ENCODE measurements at places on chromosomes 5 and 9.

DNA sequence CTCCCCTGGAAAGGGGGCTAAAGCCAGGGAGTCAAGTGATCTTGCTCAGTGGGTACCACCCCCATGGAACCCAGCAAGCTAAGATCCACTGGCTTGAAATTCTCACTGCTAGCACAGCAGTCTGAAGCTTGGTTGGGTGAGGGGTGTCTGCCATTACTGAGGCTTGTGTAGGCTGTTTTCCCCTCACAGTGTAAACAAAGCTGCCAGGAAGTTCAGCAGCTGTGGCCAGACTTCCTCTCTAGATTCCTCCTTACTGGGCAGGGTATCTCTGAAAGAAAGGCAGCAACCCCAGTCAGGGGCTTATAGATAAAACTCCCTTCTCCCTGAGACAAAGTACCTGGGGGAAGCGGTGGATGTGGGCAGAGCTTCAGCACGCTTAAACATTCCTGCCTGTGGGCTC is 17.1 kb upstream of the EPB41L4A start:
- DNase-seq: no peak

DNA sequence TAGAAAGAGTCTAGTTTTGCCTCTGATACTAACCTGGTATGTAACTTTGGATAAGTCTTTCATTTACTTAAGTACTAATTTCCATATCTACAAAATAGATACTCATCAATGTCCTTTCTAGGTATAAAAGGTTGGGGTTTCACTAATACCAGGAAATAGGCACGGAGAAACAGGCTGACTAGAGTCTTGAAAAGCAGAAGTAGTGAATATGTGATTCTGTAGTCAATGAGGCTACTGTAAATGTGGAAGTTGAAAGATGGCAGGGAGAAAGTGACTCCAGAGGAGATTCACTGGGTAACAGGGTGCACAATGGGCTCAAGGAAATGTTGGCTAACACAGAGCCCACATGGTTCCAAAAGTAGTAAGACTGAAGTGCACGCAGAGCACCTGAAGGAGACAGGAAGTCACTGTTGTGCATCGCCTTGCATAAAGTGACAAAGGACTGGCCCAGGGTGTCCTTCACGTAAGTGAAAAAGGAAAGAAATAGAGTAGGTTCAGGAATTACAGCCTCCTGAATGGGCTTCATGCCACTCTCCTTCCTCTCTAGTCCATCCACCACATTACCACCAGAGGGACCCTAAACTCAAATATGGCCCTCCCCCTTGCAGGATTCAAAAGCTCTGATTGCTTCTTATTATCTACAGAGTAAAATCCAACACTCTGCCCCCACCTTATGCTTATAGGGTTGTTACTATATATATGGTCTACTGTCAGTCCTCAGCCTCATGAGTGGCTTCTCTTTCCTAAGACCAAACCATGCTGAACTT is 288.0 kb upstream of the SMARCA2 start:
- DNase-seq: peak; percentile 7

DNA sequence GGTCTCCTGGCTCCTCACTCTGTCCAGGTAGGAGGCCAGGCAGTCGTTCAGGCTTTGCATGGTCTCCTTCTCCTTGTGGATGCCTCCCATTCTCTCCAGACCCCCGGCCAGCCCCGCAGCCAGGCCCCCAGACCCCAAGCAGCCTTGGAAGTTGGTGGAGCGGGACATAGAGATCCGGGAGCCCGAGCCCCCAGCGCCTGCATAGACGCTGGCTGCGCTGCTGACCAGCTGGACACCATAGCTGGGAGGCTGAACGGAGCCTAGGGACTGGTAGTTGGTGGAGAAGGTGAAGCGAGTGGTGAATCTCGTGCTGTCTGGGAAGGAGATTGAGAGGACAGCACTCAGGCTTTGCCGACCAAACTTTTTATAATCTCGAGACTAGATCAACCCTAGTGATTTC is 35.9 kb downstream of the FOXI1 start:
- DNase-seq: no peak

DNA sequence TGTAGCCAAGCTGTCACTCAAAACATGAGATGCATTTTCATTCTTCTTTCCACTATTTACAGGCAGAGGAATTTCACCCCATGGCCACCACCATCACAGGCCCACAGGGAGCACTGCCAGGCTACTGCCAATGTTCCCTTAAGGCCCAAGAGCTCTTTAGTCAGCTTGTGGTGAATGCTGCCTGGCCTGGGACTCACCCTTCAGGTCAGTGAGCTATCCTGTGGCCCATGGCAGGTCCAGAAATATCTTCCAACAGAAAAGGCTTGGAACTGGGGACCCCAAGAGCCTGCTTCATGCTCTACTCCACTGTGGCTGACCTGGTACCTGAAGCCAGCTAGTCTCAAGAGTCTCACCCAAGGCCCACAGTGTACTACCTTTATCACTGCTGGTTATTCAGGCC is 1518.7 kb upstream of the CDH9 start:
- no peak for DNase-seq

- DNase-seq: no peak
Measured at GRCh38 chr5:123000731-123001130, 35.8 kb downstream of the PPIC start.

DNA sequence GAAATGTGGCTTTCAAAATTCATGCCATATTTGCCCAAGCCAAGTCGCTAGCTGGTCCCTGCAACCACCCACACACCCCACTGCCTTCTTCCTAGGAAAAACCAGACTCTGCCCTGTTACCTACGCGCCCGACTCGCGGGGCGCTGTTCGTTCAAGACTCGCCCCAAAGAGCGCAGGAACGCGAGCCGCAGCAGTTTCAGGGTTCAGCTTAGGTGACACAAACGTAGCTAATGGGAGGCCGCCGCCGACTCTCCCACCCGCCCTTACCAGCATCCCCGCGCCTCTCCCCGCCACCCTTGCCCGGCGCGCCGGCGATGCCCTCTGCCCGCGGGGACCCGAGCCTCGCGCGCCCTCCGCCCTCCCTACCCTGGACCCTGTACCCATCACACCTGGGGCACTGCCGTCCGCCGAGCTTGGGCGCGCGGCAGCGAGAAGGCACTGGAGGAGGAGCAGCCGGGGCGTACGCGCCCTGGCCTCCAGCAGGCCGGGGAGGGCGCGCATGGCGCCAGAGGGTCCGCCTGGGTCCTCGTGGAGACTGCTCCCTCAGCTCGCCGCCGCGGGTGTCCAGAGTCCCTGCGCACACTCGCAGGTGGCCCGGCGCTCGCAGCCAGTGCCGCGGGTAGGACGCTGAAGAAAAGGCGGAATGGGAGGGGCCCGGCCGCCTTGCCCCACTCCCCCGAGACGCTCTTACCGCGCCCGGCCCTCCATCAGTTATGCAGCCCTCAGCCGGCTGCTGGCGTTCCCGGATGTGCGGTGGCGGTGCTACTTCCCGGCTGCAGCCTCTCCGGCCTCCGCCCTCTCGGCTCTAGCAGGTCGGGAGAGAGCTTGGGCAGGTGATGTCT is at the start of gene EMB:
EMB (minus strand) TSS at position 638 of the 842 bp plus-strand sequence; CDS start at position 501, 137 bp downstream.
- DNase-seq: peak; percentile 88

- DNase-seq: no peak
Measured at GRCh38 chr9:135474915-135475314, 4.7 kb upstream of the PPP1R26 start.

DNA sequence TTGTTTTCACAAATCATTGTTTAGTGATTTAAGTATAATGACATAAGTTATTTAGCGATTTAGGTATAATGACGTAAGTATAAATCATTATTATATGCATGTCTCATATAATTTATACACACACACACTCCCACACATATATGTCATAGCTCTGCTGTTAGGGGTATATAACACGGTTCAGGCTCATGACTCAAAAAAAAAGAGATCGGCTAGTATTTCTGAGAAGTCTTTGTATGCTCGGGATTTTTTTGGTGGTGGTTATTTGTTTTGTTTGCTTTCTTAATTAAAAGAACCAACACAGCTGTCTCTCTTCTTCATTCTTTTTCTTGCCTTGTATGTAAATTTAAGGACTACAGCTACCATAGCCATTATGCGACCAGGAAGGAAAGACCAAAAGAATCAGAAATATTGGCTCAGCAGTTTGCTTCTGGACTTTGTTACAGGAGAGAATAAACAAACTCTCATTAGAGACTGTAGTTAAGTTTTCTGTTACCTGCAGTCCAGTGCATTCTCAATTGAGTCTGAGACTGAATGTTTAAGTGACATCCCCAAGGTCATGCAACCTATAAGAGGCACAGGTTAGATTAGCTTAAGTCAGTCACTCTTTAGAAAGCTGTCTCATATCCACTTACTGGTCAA is 83.2 kb upstream of the NREP start:
- DNase-seq: no peak

GRCh38 chr9:135228983-135229625 is 141.6 kb downstream of the OLFM1 start:
- no peak for DNase-seq

DNA sequence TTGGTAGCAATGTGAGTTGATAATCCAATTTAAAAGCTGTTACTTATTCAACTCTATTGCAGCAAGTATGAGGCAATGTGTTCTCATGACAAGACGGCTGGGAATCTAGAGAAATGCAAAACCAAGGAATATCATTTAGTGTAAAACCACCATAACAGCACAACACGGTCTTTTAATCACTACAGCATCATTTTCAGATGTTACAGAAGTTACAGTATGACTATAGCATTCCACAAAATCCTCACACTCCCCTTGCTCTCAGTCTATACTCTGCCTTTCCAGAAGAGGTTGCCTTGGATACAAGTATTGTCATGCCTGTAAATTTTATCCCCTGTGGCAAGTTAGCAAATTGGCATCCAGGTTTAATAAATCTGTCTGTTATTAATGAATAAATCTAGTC is 28.6 kb upstream of the TAS2R1 start:
- no peak for DNase-seq

- DNase-seq: no peak
Measured at GRCh38 chr5:33341351-33341750, 99.4 kb upstream of the TARS1 start.

- no peak for DNase-seq
Measured at GRCh38 chr9:121450241-121450640, 49.4 kb downstream of the GGTA1 start.

GRCh38 chr9:109281518-109281917 is 39.3 kb downstream of the EPB41L4B start:
- no peak for DNase-seq

DNA sequence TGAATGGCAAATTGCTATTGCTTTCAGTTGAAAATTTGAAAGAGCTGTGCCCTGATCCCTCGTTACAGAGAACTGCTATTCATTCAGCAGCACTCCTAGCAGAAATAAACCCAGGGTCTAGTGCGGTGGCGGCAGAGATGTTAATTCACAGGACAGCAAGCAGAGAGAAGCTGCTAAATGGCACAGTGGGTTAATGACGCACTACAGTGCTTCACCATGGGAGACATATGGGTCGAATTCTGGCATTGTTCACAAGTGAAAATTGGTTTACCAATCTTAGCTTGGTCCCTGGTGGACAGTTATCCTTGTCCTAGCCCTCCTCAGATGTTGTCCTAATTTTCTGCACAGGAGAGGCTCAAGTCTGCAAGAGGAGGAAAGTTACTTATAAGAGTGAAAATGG is 807.4 kb downstream of the TLE1 start:
- no peak for DNase-seq

GRCh38 chr5:72408127-72408526 is 88.0 kb downstream of the PTCD2 start:
- DNase-seq: no peak

GRCh38 chr5:162384225-162384624 is 316.7 kb downstream of the GABRG2 start:
- no peak for DNase-seq

GRCh38 chr5:150000990-150001659 is 586 bp downstream of the HMGXB3 start:
- DNase-seq: peak; percentile 25

- no peak for DNase-seq
Measured at GRCh38 chr5:63055421-63055820, 476.8 kb downstream of the LRRC70 start.

- DNase-seq: no peak
Measured at GRCh38 chr5:1320436-1321344, 24.2 kb downstream of the CLPTM1L start.

- DNase-seq: no peak
Measured at GRCh38 chr9:27204578-27204977, 92.4 kb downstream of the EQTN start.

- DNase-seq: no peak
Measured at GRCh38 chr9:114223564-114224246, 68.4 kb downstream of the COL27A1 start.

DNA sequence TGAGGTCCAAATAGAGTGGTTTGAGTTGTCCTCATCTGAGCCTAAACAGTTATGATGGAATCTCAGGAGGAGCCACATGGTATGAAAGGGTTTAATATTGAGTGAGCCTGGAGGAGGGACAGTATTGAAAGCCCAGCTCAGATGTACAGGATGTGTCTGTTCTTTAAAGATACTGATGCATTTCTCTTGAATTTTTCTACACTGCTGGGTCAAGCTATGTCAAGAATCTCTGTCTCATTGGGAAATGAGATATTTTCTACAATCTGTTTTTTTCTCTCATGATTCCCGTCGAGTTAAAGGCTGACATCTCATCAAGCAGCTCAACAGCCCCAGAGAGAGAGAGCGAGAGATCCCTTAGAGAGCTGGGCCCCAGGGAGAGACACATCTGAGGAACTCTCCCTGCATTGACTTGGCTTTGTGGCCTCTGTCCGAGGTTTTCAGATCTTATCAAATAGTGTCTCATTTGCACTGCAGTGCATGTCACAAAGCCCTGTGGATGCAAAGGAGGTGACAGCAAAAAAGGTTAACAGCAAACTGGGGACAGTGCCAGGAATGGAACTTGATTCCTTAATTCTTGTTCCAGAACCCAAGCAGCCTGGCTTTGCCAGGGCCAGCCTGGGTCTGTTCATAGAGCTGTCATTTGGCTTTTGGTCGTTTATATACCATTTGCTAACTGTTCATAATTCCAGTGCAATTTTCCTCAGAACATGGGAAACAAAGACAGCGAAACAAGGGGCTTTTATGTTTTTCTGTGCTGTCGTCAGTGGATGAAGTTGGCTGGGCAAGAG is 19.0 kb upstream of the ACTBL2 start:
- DNase-seq: no peak

DNA sequence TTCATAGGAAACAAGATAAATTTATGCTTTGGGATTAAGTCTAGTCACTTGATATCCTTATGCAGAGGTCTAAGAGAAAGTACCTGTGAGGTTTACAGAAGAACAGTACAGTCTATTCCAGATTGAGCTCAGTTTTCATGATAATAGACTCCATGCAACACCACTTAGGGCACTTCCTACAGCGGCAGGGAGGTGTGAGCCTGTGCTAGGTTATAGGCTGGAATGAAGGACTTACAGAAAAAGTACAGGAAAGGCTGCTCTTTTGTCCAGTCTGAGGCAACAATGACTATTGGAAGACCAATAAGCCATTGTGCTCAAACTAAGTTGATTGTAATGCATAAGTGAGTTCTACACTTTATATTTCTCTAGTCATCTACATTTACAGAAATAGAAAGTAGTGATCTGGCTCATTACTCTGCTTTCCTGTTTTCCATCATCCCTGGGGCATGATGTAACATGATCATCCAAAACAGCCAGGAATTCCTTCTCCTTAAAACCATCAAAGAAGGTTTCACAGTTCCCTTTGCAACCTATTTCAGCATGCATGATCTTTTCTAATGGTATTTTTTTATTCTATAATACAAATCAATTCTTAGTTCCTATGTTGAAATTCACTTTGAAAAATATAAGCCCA is 322.8 kb downstream of the SLF1 start:
- no peak for DNase-seq

- no peak for DNase-seq
Measured at GRCh38 chr5:108726446-108727235, 21.1 kb upstream of the FER start.

- no peak for DNase-seq
Measured at GRCh38 chr9:13174906-13175639, 104.4 kb downstream of the MPDZ start.

Data from CD4-positive, alpha-beta T cell treated with Interleukin-4 for 1 hour (primary cell).